ENCODE measurements at places on chromosomes 11 and 22. TPM values are rescaled to one million over a fixed set of nuclear protein-coding genes. Genes with fewer than 3 reads are reported as not detected.

The OR4D5 gene
- not detected for total RNA-seq

The TRPM5 gene
- total RNA-seq, result not detected

The C11orf87 gene
- total RNA-seq, result not detected

DNA sequence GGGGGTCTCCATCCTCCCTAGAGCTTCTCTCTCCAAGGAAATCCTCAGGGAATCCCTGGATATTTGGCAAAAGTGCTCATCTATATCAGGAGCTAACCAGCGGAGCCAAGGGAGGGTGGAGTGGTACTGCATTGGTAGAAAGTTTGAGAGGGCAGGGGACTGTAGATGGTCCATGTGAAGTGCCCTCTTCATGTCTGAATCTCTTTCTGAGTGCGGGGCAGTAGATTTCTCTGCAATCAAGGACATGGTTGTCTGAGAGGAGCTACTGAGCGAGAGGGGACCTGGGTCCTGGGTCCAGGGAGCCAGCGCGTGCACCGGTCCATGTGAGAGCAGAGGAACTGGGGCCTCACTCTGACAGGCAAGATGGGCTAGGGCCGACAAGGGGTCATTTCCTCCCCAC, 701 bp downstream of the DIXDC1 start:
- H3K27ac ChIP-seq, result no peak overlapping the region
- H3K4me1 ChIP-seq, result no peaks in the 10 kb centered on the region
- no peak for DNase-seq
- peak overlapping the region; percentile 53 for H3K4me3 ChIP-seq

The OR52H1 gene
- not detected for total RNA-seq

- no peaks in the 10 kb centered on the region for H3K36me3 ChIP-seq
- DNase-seq, result no peak
- no peaks in the 10 kb centered on the region for H3K4me1 ChIP-seq
- no peak overlapping the region for H3K27ac ChIP-seq
These were observed 66.7 kb downstream of the EFCAB6 start for GRCh38 chr22:43745411-43745770.

The POU2AF3 gene
- 0.43 TPM for total RNA-seq

DNA sequence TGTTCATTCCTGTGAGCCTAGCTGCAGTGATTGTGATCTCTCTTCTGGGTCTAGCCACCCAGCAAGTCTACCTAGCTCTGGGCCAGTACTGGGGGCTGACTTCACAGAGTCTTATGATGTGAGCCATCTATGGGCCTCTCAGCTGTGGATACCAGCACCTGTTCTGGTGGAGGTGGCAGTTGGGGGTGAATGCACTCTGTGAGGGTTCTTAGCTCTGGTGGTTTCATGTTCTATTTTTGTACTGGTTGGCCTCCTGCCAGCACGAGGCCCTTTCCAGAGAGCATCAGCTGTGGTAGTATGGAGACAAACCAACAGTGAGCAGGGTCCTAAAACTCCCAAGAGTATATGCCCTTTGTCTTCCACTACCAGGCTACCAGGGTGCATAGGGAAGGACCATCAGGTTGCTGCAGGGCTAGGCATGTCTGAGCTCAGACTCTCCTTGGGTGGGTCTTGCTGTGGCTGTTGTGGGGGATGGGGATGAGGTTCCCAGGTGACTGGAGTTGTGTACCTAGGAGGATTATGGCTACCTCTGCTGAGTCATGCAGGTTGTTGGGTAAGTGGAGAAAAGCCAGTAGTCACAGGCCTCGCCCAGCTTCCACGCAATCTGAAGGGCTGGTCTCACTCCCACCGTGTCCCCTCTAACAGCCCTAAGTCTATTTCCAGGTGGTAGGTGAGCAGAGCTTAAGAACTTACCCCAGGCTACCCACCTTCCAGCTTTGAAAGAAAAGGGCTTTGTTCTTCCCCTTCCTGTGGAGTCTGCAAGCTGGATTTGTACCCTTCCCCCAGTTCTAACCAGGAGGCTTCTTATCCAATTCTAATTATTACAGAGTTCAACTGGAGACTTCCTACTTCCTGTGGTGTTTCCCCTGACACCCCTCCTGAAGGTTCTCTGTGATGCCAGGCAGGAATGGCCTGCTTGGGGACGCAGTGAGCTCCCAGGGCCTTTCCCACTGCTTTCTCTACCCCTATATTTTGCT, 250.7 kb downstream of the LUZP2 start:
- no peak overlapping the region for H3K4me3 ChIP-seq
- no peak overlapping the region for H3K27ac ChIP-seq
- no peaks in the 10 kb centered on the region for H3K27me3 ChIP-seq
- DNase-seq, result no peak
- H3K4me1 ChIP-seq, result no peaks in the 10 kb centered on the region

The FAM227A gene
- 0.20 TPM for total RNA-seq

DNA sequence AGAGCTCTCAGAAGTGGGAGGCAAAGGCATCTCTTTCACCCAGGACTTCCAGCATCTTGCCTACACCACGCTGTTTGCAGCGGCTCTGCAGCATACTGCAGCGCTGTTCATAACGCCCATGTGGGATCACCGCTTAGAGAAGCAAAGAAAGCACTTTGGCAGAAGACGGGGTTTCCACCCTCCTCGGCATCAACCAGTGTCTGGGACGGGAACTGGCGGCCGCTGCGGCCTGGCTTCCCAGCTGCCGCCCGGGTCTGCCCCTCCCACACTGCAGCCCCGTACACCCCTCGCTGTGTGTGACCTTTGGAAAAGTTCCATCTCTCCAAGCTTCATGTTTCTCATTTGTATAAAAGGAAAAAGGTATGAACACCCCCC, 545 bp upstream of the TIRAP start:
- DNase-seq, result peak; percentile 54
- peaks cover 2% of the 10 kb centered on the region for H3K36me3 ChIP-seq
- H3K27ac ChIP-seq, result peak overlapping the region; percentile 93
- peaks cover 34% of the 10 kb centered on the region for H3K4me1 ChIP-seq
- H3K27me3 ChIP-seq, result no peaks in the 10 kb centered on the region
- H3K4me3 ChIP-seq, result peak overlapping the region; percentile 73

DNA sequence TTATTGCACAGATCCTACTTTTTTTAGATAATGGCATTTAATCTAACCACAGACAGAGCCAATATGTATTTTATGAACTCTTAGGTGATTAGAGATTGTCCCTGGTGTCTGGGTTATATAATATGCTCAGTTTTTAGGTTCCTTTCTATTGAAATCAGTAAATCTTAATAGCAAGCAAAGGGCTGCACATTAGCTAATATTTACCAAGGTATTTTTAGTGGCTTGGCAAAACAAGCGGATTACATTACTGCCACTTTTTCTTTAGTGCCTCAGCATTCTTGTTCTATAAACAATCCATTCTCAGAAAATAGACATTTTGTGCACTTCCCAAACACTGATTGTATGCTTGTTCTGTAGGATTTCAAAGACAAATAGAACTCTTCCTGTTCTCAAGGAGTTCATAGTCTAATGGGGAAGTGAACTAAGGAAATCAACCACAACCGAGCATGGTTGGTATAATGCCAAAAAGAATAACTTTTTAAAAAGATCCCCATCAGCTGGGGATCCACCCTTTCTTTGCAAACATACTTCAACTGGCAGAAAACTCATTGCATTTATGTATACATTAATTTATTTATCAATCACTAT, 23.8 kb downstream of the KCNJ1 start:
- H3K27me3 ChIP-seq, result no peaks in the 10 kb centered on the region
- H3K4me3 ChIP-seq, result no peak overlapping the region
- no peak for DNase-seq

DNA sequence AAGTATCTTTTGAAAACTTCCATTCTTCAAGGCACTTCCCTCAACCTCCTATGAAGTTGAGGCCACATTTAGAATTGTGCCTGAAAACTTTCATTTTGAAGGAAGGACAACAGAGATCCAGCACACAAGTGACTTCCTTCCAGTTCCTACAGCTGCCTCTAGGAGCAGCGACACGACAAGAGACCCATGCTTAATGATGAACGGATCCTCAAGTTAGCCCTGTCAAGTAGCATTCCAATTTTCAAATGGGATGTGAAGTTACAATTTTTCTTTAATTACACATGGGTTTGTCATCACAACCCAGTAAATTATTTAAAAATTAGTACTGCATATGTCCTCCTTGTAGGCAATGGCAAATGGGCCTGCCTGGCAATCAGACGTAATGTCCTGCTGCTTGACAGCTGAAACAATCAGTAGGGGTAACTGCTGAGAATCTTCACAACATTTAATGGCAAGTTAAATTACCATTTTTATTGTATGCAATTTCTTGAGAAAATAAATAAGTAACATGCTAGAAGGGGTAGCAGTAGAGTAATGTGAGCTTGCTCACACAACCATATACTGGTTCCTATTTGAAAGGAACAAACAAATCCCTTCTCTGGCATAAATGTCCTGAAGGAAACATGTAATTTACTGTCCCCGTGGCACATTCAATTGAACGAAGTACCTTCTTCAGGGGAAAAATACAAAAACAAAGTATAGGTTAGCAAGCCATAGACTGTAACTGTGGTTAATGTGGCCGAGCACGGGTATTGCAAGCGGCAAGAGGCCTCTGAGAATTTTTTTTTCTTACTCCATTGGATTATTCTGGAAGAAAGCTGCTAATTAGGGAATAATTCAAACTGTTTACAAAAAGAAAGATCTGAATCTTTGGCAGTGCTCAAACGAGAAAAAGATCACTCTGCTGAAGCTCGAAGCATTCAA, 288.3 kb downstream of the CADM1 start:
- H3K4me1 ChIP-seq, result no peaks in the 10 kb centered on the region
- H3K27ac ChIP-seq, result no peak overlapping the region
- DNase-seq, result no peak
- H3K36me3 ChIP-seq, result no peaks in the 10 kb centered on the region

The TMEM132A gene
- 1.4 TPM for total RNA-seq

Measured in right lobe of liver (tissue), 6 donors.